ENCODE measurements at places on chromosomes 7 and 10. TPM values are rescaled to one million over a fixed set of nuclear protein-coding genes. Genes with fewer than 3 reads are reported as not detected.

DNA sequence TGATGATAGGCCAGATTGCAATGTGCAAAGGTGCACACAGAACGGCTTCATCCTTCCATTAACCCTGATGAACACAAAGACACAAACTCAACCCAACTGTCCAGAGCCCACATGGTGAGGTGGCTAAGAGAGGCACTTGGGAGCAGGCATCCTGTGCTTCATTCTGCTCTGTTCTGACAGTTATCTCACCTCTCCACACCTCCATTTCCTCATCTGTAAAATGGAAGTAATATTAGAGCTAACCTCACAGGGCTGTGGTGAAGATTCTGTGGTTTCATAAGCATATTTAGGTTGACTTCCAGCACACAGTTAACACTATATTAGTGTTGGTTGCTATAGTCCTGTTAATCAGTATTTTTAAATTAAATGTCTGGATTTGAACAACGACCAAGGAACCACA lies 126.3 kb downstream of the TAX1BP1 start:
- no peaks in the 10 kb centered on the region for H3K27me3 ChIP-seq
- no peaks in the 10 kb centered on the region for H3K4me1 ChIP-seq
- no peak overlapping the region for H3K27ac ChIP-seq
- DNase-seq, result peak; percentile 13
- H3K4me3 ChIP-seq, result no peak overlapping the region
- no peaks in the 10 kb centered on the region for H3K36me3 ChIP-seq

DNA sequence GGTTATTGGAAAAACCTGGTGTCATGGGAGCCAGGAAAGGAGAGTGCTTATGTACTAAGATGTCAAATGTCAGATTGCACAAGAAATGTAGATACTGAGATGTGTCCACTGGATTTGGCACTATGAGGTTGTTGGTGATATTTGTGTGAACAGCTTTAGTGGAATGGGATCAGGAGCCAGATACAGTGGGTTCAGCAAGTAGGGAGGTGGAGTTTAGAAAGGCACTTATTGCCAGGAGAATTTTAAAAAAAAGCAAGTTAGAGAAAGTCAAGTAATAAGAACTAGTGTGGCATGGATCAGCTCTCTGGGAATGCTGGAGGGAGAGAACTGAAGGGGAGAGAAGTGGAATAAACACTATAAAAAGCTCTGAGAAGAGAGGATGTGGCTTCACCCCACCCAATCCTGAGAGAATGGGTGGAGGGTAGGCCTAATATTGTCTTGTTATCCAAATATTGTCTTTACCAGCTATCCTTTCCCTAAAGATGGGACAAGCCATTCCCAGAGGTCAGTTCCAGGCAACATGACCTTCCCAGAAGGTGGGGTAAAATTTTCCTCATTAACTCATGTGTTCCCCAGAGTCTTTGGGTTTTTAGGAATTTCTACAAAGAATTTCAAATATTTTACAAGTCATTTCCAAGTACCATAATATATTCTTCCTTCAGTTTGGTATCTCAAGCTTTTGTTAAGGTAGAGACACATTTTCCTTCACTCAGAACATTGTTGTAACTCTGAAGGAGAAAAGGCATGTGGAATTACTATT lies 42.3 kb downstream of the ENTPD1 start:
- H3K27me3 ChIP-seq, result no peaks in the 10 kb centered on the region
- no peaks in the 10 kb centered on the region for H3K36me3 ChIP-seq
- no peak overlapping the region for H3K4me3 ChIP-seq
- no peaks in the 10 kb centered on the region for H3K4me1 ChIP-seq

The HMX2 gene
- total RNA-seq, result not detected

- DNase-seq, result no peak
- no peaks in the 10 kb centered on the region for H3K36me3 ChIP-seq
- H3K27me3 ChIP-seq, result no peaks in the 10 kb centered on the region
- peak overlapping the region; percentile 36 for H3K27ac ChIP-seq
- peaks cover 31% of the 10 kb centered on the region for H3K4me1 ChIP-seq
- no peak overlapping the region for H3K4me3 ChIP-seq
Observed at GRCh38 chr7:30322271-30323005, 38.0 kb downstream of the ZNRF2 start.

The INSYN2A gene
- not detected for total RNA-seq

DNA sequence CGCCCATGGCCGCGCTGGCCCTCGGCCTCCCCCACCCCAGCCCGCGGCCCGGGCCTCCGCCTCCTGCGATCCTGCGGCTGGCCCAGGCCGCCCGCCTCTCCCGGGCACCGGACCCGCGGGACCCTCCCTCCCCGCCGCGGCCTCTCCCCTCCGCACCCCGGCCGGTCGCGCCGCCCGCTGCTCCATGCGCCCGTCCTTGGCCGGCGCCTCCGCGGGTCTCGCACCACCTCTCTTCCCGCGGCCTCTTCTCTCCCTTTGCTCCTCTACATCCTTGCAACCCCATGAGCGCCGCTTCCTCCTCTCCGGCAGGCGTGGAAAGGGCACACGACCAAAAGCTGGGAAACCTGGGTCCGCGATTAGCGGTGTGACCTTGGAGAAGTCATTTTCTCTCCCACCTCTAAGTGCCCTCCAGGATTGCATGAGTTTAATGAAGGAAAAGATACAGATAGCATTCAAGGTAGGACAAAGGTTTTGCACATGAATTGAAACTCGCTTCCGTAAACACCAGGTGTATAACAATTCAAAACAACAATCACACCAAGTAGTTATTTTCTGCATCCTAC lies 448 bp upstream of the SRPK2 start:
- H3K4me3 ChIP-seq, result peak overlapping the region; percentile 76
- DNase-seq, result peak; percentile 68
- no peaks in the 10 kb centered on the region for H3K36me3 ChIP-seq

- H3K27me3 ChIP-seq, result no peaks in the 10 kb centered on the region
- DNase-seq, result peak; percentile 89
- H3K27ac ChIP-seq, result peak overlapping the region; percentile 79
- H3K36me3 ChIP-seq, result no peaks in the 10 kb centered on the region
- H3K4me3 ChIP-seq, result peak overlapping the region; percentile 30
Observed at GRCh38 chr7:542713-543500, 23.3 kb upstream of the PDGFA start.

DNA sequence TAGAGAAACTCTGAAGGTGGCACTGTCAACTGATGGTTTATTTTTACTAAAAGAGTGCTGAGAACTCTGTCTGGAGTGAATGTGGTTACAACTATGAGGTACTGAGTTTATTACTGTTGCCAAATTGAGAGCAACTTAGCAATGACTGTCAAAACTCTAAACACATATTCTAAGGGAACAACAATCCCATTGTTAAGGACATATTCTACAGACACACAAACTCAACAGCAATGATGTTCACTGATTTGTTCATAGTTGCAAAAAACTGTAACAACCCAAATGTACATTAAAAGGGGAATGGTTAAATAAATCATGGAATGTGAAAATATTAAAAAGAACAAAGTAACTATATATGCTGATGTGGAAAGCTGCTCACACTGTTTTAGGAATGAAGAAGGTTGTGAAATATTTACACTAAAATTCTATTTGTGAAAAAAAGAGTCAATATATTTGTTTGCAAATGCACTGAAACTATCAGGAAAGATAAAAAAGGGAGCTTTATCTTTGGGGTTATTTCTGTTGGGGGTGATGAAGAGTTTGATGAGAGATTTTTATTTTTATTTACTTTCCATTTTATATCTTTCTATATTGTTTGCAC lies 12.9 kb downstream of the PON2 start:
- no peak for DNase-seq
- H3K4me3 ChIP-seq, result no peak overlapping the region
- H3K27ac ChIP-seq, result no peak overlapping the region
- H3K36me3 ChIP-seq, result no peaks in the 10 kb centered on the region

DNA sequence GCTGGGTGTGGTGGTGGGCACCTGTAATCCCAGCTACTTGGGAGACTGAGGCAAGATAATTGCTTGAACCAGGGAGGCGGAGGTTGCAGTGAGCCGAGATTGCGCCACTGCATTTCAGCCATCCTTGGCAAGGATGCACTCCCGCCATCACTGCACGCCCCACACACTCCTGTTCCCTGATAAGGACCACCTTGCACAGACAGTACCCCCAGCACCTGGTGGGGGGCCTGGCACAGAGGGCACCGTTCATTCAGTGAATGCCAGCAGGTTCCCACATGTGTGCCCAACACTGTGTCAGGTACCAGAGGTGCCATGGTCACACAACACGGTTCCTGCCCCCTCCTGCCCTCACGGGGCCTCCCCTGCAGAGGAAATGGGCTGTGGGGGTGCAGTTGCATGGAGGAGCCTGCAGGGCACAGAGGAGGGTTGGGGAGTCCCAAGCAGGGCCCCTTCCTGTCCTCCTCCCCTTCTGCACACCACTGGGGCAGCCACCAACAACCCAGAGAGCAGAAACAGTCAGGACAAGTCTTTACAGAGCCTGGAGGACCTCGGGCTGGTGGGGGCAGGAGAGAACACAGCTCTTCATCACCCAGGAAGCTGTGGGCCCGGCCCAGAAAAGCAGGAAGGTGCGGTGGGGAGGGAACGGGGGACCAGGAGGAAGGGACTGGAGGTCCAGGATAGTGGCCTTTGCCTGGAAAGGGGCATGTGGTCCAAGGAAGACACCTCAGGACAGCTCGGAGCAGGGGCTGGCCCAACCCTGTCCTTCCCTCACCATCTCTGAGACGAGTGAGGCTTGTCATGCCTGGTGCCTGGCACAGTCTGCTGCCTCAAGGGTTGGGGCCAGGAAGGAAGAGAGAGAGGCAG lies 7.1 kb downstream of the CRYGN start:
- no peaks in the 10 kb centered on the region for H3K27me3 ChIP-seq
- H3K27ac ChIP-seq, result no peak overlapping the region
- no peak for DNase-seq
- peaks cover 23% of the 10 kb centered on the region for H3K4me1 ChIP-seq
- H3K4me3 ChIP-seq, result no peak overlapping the region

- no peak overlapping the region for H3K4me3 ChIP-seq
- no peaks in the 10 kb centered on the region for H3K36me3 ChIP-seq
- H3K27ac ChIP-seq, result no peak overlapping the region
Observed at GRCh38 chr10:131270461-131271190, 40.9 kb downstream of the TCERG1L start.

The MYO1G gene
- total RNA-seq, result 0.24 TPM

The ADAP1 gene
- 73.9 TPM for total RNA-seq
